ENCODE measurements at places on chromosomes 4 and X.

DNA sequence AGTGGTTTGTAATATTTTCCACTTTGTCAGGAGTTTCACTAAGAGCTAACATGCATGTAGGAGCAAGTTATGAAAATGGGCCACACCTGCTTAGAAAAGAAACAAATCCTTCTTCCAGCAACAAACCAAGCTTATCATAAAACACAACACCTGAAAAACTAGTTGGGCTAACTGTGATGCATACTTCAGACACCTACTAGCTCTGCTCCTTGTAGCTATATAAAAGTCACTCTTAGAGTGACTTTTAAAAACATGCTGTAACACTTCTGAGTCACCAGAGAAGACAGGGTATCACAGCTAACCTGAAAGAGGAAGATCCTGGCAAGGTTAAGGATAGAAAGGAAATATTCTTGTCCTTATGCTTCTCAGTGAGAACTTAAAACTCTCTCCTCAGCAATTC, 3.6 kb upstream of the SLAIN2 start:
- peak; percentile 18 for DNase-seq

- DNase-seq: no peak
Measured at GRCh38 chr4:187302457-187303150, 578.9 kb upstream of the FAT1 start.

DNA sequence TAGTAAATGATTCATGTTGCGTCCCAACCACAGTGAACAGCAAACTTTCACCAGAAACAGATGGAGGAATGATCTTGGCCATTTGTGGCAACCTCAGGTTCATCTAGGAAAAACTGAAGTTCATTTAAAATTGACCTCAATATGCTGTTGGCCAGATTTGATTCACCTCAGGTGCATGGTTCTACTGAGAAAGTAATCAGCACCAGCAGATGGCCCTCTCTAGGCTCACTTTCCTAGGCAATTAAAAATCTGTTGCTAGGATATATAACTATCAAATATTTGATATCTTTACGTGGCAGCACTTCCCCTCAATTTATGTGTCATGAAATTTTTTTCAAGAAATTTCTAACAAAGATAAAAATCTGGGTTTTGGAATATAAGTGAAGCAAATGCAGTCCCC, 344.7 kb downstream of the GALNTL6 start:
- DNase-seq: no peak

- DNase-seq: no peak
Measured at GRCh38 chrX:129779086-129779672, 570 bp upstream of the SASH3 start.

DNA sequence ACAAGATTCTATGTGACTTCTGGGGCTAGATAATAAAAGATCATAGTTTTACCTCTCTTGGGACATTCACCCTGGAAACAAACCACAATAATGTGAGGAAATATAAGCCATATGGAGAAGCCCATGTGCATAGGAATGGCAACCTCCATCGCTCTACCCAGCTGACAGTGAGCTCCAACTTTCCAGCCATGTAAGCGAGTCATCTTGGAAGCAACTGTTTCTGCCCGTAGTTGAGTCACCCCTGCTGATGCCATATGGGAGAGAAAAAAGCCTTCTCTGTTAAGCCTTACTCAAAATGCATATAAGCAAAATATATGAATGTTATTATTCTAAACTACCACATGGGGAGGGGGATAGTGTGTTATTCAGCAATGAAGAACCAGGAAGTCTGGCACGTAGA, 31.4 kb upstream of the RELL1 start:
- no peak for DNase-seq

DNA sequence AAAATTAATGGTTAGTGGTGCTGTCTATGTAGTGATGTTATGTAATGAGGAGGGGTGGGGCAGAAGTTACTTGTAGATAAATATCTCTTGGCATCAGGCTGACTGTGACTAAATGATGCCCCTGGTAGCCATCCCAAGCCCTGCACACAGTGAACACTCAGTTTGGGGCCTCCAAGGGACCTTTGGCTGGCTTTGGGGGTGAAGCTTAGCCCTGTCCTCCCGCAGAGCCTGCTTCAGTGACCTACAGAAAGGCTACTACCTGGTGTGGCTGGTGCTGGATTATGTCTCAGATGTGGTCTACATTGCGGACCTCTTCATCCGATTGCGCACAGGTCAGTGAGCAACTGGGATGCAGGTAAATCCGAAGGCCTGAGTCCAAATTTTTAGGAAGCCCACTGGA, 7.8 kb downstream of the CNGA2 start:
- DNase-seq: no peak

- no peak for DNase-seq
Measured at GRCh38 chrX:132539611-132540010, 50.8 kb upstream of the MBNL3 start.

DNA sequence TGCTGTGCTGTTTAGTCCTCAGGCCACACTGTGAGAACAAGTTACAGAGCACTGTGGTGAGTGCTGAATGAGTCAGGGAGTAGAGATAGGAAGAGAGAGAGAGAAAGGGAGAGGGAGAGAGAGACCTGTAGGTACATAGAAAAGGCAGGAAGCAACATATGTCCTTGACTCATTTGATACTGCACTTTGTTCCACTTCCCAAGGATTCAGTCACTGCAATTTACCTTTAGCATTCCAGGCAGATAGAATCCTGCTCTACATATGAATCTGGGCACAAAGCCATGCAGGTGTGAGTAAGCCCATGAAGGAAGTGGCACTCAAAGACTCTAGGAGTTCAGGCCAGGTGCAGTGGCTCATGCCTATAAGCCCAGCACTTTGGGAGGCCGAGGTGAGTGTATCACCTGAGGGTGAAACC, 1.0 kb upstream of the DAPP1 start:
- DNase-seq: peak; percentile 90

GRCh38 chr4:7978489-7978888, 38.8 kb upstream of the AFAP1 start:
- no peak for DNase-seq

DNA sequence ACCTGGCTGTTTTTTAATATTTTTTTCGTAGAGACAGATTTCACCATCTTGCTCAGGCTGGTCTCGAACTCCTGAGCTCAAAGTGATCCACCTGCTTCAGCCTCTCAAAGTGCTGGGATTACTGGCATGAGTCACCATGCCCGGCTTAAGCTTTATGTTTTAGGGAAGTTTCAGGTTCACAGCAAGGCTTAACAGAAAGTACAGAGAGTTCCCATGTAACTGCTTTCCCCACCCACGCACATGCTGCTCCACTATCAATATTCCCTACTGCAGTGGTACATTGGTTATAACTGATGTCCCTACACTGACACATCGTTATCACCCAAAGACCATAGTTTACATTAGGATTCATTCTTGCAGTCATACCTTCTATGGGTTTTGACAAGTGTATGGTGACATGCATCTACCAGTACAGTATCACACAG, 62.7 kb downstream of the PRPS1 start:
- DNase-seq: no peak

- DNase-seq: no peak
Measured at GRCh38 chr4:1873776-1874175, 2.6 kb downstream of the NSD2 start.

DNA sequence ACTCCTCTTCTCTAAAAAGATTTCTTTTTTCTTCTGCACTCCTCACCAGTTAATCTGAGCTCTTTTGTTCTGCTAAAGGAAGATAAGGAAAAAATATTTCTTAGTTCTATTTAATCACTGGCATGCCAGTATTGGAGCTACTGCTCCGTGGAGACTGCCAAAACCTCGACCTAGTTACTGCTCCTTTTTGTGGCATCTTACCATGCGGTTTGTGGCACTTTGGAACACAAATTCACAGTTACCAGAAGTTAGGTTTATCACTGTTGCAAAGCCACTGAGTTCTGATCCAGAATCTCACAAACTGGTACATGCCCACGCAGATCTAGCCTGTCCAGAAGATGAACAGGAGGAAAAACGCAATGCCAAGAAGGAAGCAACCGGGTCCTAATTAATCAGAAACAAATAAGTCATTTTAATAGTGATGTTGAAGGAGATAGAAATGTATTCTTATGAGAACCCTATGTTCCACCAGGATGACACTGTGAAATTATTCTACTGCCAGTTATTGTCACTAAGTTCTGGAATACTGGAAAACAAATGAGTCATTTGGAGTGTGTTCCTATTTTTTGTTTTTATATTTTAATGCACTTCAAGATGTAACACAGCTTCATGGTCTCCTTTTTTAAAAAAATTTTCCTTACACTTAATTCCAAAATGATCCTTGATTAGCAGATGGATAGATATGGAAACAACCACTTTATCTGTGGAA, 106.7 kb upstream of the GK2 start:
- no peak for DNase-seq

GRCh38 chr4:74628852-74629620, 165.3 kb downstream of the BTC start:
- no peak for DNase-seq

DNA sequence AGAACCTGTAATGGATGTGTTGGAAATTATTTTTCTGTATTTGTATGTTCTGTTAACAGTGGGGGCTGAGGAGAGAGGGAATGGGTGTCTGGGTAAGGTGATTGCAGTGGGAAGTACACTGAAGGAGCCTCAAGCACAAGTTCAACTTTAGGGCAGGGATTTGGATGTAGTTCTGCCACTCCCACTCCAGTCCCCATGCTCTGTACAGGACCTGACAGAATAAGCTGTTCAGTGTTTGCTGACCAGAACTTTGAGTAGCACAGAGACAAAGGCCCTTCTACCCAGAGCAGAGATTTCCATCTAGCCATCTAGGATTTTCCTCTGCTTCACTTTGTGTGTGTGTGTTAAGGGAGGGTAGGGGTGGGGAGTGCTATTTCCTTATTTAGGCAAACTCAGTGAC, 49.2 kb downstream of the VSIG4 start:
- DNase-seq: no peak

DNA sequence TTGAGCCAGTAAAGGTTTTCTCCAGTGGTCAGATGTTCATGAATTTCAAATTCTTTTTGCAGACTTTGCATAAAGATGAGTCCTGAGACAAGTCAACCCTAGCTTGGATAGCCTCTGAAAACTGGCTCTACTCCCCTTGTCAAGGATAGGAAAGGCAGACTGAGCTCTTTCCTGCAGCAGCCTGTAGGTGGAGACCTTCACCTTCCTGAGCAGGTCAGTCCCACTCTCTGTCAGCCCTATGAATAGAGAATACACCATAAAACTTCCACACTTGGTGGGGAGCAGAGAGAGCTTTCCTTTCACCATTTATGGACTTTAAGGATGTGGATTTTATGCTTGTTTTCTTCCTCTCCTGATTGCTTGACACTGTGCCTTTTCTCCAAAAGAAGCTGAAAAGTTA, 41.9 kb downstream of the PCDH19 start:
- DNase-seq: peak; percentile 3

- no peak for DNase-seq
Measured at GRCh38 chrX:28756647-28757046, 169.4 kb downstream of the IL1RAPL1 start.

DNA sequence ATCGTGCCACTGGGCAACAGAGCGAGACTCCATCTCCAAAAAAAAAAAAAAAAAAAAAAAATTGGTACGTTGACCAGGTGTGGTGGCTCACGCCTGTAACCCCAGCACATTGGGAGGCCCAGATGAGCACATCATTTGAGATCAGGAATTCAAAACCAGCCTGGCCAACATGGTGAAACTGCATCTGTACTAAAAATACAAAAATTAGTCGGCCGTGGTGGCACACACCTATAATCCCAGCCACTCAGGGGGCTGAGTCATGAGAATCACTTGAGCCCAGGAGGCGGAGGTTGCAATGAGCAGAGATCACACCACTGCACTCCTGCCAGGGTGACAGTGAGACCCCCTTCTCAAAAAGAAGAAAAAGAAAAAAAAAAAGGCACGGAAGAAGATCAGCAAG, 24.5 kb downstream of the RBMX start:
- no peak for DNase-seq

GRCh38 chrX:108438110-108438623, at the start of gene COL4A6:
TSS of gene COL4A6 (minus strand) at chrX:108438422. CDS start at chrX:108438196, 226 bp downstream.
- no peak for DNase-seq

DNA sequence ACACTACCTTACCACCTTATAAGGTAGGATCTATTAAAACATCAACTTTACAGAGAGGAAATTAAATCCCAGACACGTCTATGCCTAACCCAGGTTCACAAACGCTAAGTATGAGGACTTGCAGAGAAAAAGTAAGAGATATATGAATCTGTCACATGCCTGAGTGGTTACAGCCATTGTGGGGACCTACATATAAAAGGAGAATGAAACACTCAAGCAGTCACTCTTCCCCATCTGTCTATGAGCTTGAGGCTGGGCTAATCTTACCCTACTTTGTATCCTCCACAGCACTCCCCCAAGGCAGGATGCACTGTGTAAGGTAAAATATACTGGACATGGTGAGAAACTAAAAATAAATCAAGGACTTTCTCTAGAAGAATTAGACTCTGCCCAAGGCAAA, 339.9 kb downstream of the HNRNPD start:
- DNase-seq: no peak

GRCh38 chr4:155903453-155903852, at the start of gene TDO2:
TSS of gene TDO2 (plus strand) at chr4:155903696. CDS start at chr4:155903759, 63 bp downstream.
- no peak for DNase-seq

GRCh38 chrX:150692831-150693724, at the start of gene MTMR1:
TSS of gene MTMR1 (plus strand) at chrX:150693396. CDS start at chrX:150693531, 135 bp downstream.
- DNase-seq: peak; percentile 63

DNA sequence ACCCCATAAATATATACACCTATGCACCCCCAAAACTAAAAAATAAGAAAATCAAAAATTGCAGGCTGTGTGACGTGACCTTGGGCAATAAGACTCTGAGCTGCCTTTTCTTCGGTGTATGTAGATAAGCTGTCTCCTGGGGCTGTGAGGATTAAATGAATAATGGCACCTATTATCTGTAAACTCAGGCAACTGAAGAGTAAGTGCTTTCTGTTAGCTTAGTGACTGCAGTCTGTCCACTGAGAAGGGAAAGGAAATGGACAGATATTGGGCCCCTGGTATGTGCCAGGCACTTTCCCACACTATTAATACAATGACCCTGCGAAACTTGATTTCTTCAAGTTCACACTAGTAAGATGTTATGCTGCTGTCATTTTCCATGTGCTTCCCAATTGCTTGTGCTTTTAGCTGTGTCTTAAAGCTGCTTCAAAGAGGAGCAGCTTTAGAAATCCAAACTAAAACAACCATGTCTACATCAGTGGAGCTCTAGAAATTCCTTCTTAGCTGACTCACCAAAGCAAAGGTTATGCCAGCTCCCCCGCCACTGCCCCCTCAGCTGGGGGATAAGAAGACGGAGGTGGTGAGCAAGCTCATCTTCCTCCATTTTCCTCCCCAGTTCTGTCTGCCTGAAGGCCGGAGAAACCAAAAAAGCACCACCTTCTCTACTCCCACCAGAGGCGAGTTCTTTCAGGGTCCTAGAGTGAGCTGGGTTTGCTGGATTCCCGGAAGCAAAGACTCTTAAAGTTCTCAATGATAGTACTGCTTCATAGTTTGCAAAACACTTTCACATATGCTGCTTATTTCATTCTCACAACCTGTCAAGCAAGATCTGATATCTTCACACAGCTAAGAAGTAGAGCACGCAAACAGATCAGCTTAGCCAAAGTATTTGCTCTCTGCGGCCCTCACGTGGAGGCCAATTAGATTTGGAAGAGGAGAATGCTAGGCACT, 8.8 kb upstream of the DGAT2L6 start:
- no peak for DNase-seq

DNA sequence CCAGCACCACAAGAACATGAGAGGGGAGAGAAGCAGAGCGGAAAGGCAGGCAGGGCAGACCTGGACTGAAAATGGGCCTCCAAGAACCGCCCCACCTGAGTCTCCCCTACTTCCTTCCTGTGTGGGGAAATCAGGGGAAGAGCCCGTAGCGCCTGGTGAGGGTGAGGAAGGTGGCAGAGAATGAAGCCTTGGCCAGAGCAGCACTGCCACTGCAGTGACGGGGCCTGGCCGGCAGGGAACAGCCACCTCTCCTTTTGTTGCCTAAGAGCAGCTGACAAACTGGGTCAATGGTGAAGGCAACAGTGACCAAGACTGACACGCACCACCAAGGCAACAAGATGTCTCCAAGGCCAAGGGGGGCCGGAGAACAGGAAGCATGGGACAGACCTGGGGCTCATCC, 58.4 kb upstream of the CBR4 start:
- no peak for DNase-seq

Measured in RPMI8226 (cell line).